GM10248 (cell line): ENCODE measurements at places on chromosomes 2 and 18.
A peak's percentile ranks its signal among the peaks of the same experiment; 100 is the strongest.

DNA sequence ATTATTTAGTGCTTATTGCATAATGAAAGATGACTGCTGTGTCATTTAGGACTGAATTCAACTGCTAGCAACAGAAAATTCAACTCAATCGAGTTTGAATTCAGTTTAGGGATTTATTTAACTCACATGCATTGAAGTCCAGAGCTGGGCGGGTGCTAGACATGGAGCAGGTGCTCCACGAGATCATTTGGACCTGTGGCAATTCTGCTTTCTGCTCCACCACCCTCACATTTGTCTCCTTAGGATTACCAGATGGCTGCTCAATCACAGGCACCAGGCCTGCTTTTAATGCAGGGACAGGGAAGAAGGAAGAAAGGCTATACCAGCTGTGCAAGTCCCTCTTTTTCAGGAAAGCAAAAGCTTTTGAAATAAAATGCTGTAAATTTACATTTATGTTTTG, 572.9 kb upstream of the SLC8A1 start:
- no peak for DNase-seq

- no peak for DNase-seq
Measured at GRCh38 chr2:151334082-151334815, 23.1 kb upstream of the TNFAIP6 start.

- no peak for DNase-seq
Measured at GRCh38 chr2:100188326-100188725, 45.9 kb upstream of the AFF3 start.

DNA sequence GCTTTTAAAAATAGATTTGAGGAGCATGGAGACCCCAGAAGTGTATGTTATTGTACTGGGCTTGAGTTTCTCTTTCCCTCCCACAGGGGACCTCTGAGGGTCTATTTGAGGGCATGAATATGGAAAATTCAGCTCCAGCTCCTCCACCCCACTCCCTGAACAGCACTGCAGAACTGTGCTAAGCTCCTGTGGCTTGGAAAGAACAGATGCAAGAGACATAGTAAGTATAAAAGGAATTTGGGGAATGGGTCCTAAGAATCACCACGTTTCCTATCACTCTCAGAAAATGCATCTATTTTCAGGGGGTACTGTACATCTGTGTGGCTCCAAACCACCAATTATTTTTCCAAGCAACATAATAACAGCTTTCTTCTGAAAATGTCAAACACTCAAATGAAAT, 416.1 kb downstream of the ZNF521 start:
- DNase-seq = no peak

- no peak for DNase-seq
Measured at GRCh38 chr2:10533811-10534321, 85.7 kb upstream of the ODC1 start.

- DNase-seq = peak; percentile 39
Measured at GRCh38 chr18:23972453-23972852, 42.1 kb upstream of the TTC39C start.

- DNase-seq = no peak
Measured at GRCh38 chr2:28906821-28907220, 12.4 kb downstream of the WDR43 start.

- DNase-seq = no peak
Measured at GRCh38 chr2:237451643-237452469, 35.2 kb upstream of the MLPH start.

- DNase-seq = no peak
Measured at GRCh38 chr2:150063432-150063889, 424.0 kb downstream of the RND3 start.

DNA sequence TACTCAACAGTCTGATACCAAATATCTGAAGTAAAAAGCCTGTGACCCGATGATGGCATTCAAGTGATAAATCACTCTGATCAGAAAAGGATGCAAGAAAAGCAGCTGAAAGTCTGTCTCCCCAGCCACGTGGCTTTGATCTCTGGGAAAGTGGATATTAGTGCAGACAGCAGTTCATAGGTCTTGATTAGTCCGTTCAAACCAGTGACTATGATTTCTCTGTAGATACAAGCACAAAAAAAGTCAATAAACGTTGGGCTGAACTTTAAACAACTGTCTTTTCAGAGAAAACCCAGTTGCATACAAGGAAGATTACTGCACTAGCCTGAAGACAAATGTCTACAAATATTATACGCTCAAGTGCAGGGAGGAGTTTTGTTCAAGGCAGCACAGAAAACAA, 107.7 kb upstream of the CDC42EP3 start:
- no peak for DNase-seq

GRCh38 chr2:27241761-27242613, 20.9 kb downstream of the SLC30A3 start:
- DNase-seq = no peak
